Daoy (cell line): ENCODE measurements at places on chromosomes 6 and 20. TPM values are rescaled to one million over a fixed set of nuclear protein-coding genes. Genes with fewer than 3 reads are reported as not detected.

Gene TAGAP
- not detected in 2 replicates for total RNA-seq

DNA sequence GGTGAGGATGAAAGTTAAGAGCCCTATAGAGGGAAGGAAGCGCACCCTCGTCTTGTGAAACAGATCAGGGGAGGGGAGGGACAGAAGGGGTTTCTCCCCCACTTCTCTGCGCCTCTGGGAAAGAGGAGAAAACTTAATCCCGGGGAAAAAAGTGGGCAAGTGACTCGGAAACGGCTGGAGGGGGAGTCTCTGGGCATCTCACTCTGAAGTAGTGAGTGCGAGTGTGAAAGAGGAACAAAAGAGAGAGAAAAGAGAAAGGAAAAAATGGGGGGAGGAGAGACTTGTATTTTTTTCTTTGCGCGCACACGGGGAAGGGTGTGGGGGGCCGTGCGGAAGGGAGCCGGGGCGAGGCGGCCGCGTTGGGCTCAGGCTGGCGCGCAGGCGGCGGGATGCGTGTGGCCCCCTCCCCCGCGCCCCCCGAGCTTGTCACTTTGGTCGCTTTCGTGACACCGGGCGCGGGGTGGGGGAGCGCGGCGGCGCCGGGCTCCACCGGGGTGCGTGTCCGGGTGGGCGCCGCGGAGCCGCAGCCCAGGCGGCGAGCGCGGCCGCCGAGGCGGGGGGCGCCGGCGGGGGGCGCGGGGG lies 454 bp downstream of the L3MBTL3 start:
- no peak for DNase-seq

Gene MAN1A1
- 13.0 and 22.9 TPM in 2 replicates for total RNA-seq

- DNase-seq: no peak
Measured at GRCh38 chr6:7343546-7344475, 30.8 kb upstream of the SSR1 start.

DNA sequence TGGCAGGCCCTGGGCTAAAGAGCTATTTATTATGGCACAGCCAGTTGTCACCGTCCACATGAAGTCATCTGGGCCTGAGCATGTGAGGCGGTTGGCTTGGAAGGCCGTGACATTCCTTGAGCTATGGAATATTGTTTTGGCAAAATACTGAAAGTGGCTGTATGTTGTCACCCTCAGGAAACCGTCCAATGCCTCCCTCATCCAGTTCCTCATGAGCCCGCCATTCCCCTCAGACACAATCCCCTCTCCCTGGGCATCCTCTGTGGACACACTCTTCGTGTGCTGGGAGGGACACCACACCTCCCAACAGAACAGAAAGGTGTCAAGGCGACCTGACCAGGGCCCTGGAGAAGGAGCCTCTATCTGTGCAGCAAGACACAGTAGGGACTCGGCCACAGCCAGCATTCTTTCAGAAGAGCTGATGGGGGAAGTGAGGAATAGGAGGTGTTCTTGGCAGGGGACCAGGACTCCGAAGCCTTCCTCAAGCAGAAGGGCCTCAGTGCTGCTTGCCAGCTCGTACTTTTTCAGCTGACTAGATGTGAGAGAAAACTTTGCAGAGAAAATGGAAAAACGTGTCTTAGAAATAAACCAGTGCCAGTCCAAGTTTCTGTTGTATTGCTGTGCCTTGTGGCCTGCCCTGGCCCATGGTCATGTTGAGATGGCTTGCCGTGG lies 120.5 kb downstream of the SOD2 start:
- no peak for DNase-seq

GRCh38 chr6:19413323-19413722 lies 423.8 kb upstream of the ID4 start:
- peak; percentile 42 for DNase-seq

Gene CLIC5
- 0.11 TPM in 1 of 2 replicates, not detected in the other for total RNA-seq

Gene SIM1
- 0.51 and 0.77 TPM in 2 replicates for total RNA-seq

DNA sequence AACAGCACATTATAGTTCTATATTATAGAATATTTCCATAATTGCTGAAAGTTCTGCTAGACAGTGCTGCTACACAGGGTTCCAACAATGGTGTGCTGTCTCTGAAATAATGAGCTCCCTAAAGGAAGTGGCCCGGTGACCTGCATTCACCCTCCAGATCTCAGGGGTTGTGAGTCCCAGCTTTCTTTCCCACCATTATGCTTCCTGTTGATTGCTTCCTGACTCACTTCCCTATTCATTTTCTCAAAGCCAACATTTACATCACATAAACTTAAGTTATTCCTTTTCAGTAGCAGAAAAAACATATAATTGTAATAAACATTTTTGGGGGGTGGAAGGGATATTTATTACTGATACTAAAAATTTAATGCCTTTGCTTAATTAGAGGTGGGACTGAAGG lies 12.9 kb upstream of the CCN6 start:
- DNase-seq: peak; percentile 65

- DNase-seq: no peak
Measured at GRCh38 chr6:132414761-132415160, 13.5 kb upstream of the MOXD1 start.

DNA sequence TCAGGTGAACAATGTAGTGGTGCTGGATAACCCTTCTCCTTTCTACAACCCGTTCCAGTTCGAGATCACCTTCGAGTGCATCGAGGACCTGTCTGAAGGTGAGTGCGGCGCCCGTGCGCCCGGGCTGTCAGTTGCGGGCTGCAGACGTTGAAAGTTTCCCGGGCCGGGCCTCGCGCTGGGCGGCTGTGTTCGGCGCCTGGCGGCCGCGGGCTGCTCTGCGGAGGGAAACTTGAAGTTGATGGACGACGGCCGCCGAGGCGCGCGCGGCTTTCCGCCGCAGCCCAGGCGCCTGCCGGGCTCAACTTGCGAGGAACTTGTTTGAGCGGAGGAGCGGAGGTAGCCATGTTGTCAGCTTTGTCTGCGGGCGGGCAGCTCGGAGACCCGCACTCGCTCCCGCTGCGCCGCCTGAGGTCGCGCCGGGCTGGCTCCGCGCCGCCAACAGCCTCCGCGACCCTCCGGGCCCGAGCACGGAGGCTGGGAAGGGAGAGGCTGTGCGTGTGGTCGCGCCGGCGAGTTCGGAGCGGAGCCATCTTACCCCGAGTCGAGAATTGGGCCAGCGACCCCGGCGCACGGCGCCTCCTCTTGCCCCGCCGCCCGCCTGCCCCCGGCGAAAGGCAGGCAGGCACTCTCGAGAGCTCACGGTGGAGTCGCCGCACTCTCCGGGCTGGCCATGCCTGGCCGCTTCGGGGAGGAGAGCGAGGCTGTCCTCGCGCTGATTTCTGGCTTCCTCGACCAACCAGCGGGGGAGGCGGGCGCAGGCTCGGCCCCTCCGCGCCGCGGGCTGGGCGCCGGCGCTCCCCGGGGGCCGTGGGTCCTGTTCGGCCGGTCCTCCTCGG lies 691 bp downstream of the ASF1A start:
- DNase-seq: peak; percentile 68

Gene TNFRSF6B
- 12.6 and 14.7 TPM in 2 replicates for total RNA-seq

Gene KCNK16
- not detected in 2 replicates for total RNA-seq

Gene KCNQ5
- 4.4 and 5.1 TPM in 2 replicates for total RNA-seq

Gene E2F1
- total RNA-seq: 20.7 and 23.9 TPM in 2 replicates

- no peak for DNase-seq
Measured at GRCh38 chr6:109515781-109516409, 32.9 kb upstream of the ZBTB24 start.

Gene ASIP
- not detected in 2 replicates for total RNA-seq

GRCh38 chr6:169158691-169159090 lies 95.0 kb downstream of the THBS2 start:
- peak; percentile 65 for DNase-seq

Gene MAFB
- total RNA-seq: 0.97 and 1.1 TPM in 2 replicates

DNA sequence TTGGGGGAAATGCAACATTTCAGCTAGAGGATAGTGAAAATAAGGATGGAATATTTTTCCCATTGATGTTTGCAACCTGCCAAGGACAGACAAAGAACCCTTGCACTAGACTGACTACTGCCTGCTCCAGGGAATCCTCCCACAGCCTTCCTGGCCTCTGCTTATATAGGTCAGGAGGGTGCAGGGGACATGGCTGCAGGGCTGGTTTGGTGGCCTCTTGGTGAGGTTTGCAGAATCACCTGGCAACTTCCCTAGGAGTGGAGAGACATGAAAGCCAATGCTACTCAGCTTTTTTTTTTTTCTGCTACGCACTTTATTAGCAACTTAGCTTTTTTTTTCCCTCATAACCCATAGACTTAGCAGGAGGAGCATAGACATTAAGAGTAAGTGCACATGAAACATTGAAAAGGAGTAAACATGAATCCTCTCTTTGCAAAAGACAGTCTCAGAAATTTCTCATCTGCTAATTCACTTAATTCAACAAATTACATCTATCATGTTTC lies 39.8 kb upstream of the CDYL start:
- no peak for DNase-seq

Gene SNAP25
- total RNA-seq: 0.09 and 0.80 TPM in 2 replicates

Gene MAP7
- total RNA-seq: 0.95 and 1.1 TPM in 2 replicates

DNA sequence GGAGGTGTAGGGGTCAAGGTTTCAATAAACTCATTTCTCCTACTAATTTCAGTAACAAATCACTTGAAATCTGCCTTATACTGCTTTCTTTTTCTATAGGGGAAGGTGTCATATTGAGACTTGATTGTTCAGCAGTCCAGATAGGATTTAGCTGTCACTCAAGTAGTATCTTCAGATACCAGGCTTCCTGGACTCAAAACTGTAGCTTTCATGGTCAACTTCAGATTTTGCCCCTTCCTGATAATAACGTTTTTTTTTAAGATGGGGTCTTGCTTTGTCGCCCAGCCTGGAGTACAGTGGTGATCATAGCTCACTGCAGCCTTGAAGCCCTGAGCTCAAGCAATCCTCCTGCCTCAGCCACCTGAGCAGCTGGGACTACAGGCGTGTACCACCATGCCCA lies 77.8 kb downstream of the JAG1 start:
- DNase-seq: no peak

- DNase-seq: peak; percentile 83
Measured at GRCh38 chr6:37456816-37457560, 24.0 kb downstream of the CMTR1 start.

GRCh38 chr6:26554447-26554696 lies 16.2 kb downstream of the HMGN4 start:
- DNase-seq: no peak

DNA sequence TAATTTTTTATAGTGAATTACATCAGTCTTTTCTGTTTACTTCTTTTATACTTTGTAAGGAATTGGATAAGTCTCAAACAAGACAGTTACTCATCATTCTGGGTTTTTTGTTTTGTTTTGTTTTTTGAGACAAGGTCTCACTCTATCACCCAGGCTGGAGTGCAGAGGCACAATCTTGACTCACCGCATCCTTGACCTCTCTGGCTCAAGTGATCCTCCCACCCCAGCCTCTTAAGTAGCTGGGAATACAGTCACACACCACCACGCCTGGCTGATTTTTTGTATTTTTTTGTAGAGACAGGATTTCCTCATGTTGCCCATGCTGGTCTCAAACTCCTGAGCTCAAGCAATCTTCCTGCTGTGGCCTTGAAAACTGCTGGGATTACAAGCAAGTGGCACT lies 524.3 kb downstream of the EYS start:
- no peak for DNase-seq

DNA sequence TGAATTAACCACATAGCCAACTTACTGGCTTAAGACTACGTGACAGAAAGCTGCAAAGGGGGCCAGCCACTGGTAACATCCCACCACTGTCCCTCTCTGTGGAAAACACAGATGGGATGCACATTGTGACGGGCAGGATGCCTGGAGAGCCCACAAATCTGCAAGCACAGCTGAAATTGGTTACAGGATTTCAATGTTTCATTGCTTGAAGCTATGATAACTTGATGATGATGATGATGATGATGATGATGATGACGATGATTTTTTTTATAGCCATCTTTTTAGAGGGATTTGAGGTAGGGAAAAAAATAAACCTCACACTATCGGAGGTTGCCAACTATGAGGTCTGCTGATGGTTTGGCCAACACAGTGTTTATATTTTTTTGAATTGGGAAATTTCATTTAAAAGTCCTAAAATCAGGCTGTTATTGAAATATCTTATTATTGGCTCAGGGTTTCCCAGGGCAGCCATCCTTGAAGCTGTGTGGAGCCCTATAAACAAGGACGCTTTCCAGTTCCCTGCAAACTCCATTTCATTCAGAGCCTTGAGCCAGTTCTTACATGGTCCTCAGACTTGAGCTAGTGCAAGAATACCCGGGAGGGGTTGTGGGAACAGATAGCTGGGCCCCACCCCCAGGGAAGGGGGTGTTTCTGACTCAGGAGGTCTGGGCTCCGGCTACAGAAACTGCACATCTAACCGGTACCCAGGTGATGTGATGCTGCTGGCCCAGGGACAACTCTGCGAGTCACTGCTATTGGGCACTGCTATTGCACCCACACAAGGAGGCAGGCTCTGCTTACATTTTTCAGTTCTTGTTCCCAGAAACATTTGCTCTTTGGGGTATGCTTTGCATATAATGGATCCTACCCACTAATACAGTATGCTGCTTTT lies 27.1 kb downstream of the BCAS1 start:
- DNase-seq: peak; percentile 11

- no peak for DNase-seq
Measured at GRCh38 chr6:39225543-39225942, 3.7 kb downstream of the KCNK5 start.

Gene CTCFL
- 0.06 TPM in 1 of 2 replicates, not detected in the other for total RNA-seq

- no peak for DNase-seq
Measured at GRCh38 chr20:52361650-52362049, 170.1 kb upstream of the ZFP64 start.

Gene PTGIS
- total RNA-seq: 0.54 and 0.57 TPM in 2 replicates

DNA sequence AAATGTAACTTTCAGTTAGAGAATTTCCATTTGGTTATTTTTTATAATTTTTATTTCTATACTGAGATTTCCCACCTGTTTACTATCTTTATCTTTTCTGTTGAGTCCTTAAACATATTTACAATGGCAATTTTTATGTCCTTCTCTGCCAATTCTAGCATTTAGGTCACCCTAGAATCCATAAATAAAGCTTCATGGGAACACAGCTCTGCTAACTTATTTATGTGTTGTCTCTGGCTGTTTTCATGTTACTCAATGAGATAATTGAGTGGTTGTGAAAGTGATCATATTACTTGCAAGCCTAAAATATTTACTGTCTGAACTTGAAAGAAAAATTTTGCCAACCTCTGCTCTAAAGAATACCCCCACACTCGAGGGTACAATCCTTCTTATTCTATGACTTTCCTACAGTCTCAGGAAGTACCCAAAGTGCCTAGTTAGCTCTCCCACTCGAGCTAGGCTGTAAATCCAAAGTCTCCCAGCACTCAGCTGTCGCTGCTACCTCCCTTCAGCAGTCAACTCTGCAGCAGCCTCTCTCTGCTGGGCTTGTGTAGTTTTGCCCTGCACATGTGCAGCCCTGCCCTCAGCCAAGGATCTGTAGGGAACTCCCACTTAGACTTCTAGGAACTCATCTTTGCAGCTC lies 53.5 kb upstream of the GCLC start:
- DNase-seq: no peak

Gene SLC22A3
- 0.77 and 1.8 TPM in 2 replicates for total RNA-seq
